ENCODE measurements at places on chromosomes 12 and 14.

- DNase-seq = no peak
Measured at GRCh38 chr14:46472261-46472660, 179.3 kb downstream of the RPL10L start.

- DNase-seq = no peak
Measured at GRCh38 chr12:130668286-130669204, 47.6 kb downstream of the RIMBP2 start.

DNA sequence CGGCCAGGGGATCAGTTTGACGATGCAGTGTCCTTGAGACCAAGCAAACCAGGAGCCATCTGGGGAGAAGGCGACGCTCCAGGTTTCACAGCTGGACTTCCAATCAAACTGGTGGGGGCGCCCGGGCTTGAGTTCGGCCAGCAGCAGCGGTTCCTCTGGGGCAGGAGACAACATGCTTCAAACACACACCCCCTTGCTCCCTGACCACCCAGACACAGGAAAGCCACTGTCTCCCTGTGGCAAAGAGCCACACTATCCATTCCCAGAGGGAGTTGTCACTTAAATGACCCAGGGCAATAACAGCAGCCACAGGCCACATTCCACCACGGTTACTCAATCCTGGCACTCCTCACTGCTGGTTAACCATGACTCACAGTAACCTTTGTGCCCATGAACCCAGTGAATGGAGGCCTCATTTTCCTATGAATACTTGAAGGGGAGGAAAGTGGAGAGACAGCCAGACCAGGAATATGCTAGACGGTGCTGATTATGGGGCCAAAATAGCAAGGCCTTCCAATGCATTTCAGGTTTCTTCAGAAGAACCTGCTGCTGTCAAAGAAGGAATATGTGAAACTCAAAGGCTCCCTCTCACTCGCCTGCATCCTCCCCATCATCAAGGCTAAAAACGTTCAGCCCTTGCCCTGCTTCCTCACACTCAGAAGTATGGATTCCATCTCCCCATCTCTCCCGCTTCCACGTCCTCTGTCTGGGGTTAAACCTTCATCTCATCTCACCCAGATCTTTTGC, 8.5 kb downstream of the WSB2 start:
- DNase-seq = peak; percentile 72

DNA sequence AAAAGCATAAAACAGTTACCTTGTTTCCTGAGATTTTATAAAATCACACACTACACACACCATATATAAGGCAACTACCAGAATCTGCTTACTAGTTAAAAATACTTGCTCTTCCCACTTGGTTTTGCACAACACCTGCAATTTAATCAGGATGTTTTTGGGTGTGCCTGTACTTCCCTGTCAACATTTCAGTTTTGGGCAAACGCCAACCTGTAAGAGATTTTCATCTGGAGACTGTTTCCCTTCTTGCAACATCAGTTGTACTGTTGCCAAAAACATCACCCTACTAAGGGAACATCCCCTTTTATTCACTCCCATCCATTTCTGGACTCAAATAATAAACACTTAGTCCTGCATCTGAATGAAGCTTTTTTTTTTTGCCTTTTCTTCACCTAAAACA, 172.3 kb downstream of the DUSP6 start:
- DNase-seq = no peak

- DNase-seq = no peak
Measured at GRCh38 chr14:34930591-34931091, 52.2 kb upstream of the SRP54 start.

GRCh38 chr12:108548954-108549521, 11.9 kb downstream of the SART3 start:
- no peak for DNase-seq

- no peak for DNase-seq
Measured at GRCh38 chr14:50364792-50365191, 31.9 kb downstream of the CDKL1 start.

- DNase-seq = no peak
Measured at GRCh38 chr14:25041484-25041883, 8.5 kb downstream of the STXBP6 start.

DNA sequence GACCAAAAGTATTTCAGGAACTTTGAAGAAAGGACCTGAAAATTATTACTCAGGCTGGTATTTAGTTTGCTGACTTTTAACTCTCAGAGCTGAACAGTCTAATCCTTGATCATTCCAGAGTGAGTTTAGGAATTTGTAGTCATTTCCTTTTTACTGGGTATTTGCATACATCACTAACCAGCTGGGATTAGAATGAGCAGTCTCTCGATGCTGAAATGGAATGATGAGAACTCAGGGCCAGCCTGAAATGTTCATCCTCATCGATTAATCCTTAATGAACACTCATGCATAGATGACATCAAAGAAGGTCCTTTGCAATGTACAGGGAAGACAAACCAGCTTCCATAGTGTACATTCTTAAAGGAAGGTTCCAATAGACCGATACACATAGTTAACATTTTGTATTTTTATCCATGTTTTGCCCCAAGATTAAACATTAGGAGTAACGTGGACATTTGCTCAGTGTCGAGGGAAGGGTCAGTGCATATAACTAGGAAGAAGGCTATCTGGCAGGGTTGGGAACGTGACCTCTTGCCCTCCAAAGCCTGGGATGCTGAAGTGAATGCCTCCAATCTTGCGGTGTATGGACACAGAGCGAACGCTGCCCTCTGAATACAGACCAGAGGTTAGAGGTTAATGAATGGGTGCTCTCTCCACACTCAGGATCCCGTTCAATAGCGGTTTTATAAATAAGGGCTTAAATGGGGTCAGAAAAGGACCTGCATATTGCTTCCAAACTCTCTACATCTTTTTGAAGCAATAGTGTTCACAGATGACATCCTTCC, 14.5 kb downstream of the FBXL14 start:
- no peak for DNase-seq

DNA sequence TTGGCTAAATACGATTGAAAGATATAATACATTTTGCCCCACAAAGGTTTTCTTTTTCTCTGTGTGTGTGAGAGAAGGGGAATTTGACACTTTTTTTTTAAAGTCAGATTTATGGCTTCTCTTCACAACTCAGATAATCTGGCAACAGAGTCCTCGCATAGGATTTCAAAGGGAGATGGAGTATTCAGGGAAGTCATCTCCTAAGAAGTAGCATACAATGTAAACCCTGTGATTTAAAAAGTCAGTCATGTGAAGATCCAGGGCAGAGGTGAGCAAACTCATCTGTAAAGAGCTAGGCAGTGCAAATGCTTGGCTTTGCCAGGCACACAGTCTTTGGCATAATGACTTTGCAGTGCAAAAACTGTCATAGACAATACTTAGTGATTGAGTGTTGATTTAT, 1526.3 kb downstream of the AACS start:
- no peak for DNase-seq

Measured in left ventricle myocardium inferior (tissue), 1 donor.